ENCODE measurements at places on chromosomes 16 and 17.
A peak's percentile ranks its signal among the peaks of the same experiment; 100 is the strongest.

DNA sequence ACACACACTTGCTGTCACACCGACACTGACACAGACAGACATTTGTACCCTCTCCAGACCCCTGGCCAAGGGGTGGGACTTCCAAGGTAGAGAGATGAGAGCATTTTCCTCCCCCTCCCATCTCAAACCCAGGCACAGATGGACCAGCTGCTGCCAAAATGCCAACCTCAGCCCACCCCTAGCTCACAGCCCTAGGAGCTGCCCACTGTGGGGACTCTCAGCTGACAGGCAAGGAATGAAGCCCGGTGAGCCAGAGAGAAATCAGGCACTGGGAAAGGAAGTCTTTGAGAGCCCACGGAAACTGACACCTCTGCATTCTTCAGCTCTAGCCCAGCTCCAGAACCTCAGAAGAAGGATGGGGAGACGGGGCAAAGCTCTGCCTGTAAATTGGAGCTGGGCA lies 2.8 kb downstream of the ETV4 start:
- no peak for DNase-seq

DNA sequence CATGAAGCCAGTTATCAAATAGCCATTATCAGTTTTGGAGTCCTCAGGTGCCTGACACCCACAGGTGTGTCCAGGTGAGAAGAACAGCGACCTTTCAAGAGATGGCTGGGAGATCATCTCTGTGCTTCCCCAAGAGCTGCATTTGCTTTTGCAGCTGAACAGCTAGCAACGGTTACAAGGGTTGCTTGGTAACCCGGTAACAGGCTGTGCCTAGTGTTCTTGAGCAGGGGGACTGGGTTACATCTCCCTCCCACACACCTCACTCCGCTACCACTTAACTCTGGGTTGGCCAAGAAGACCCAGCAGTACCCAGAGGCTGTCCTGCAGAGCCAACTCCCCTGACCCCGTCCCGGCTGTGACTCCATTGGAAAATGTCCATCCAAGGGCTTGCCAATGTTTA lies 147.0 kb downstream of the SLC39A11 start:
- DNase-seq, result no peak

GRCh38 chr17:32586666-32587065 lies 99.9 kb downstream of the CDK5R1 start:
- DNase-seq, result no peak

GRCh38 chr17:77356690-77357201 lies 216.0 kb downstream of the SEC14L1 start:
- DNase-seq, result no peak

DNA sequence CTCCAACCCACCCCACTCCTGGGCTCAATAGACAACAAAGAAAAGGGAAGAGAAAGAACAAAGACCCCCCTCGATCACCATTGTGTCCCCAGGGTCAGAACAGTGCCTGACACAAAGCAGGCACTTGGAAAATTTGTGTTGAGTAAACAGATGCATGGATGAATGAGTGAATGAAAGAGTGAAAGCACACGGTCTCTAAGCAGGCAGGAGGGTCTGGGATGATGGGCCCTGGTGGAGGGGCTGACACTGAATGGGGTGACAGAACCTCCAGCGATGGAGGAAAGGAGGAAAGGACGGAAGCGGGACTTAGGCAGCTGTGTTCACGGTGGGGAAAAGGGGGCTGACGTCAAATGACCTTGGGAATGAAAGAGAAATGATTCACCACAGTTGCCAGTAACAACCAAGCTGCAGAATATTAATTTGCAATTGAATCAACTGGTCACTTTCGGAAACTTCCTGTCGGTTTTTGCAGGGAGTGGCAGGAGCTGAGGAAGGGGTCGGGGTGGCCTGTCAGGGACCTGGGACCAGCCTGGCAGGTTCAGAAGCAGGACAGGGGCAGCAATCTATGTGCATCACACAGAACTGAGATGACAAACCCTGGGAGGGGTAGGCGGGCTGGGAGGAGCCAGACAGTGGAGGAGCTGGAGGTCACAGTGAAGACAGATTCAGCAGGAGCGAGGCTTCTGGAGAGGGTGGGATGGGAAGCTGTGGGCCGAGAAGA lies 6.7 kb upstream of the GAST start:
- no peak for DNase-seq

- DNase-seq, result peak; percentile 26
Observed at GRCh38 chr17:48456589-48456988, 26.6 kb upstream of the SKAP1 start.

- DNase-seq, result no peak
Observed at GRCh38 chr17:74527081-74527480, 4.2 kb downstream of the CD300LB start.

- no peak for DNase-seq
Observed at GRCh38 chr16:27646806-27647205, 96.9 kb downstream of the KATNIP start.

GRCh38 chr17:19338031-19338990 lies 24.2 kb downstream of the B9D1 start:
- no peak for DNase-seq

- DNase-seq, result no peak
Observed at GRCh38 chr16:87636050-87636684, 33.9 kb downstream of the JPH3 start.

GRCh38 chr16:10402975-10403374 lies 17.1 kb downstream of the ATF7IP2 start:
- no peak for DNase-seq

DNA sequence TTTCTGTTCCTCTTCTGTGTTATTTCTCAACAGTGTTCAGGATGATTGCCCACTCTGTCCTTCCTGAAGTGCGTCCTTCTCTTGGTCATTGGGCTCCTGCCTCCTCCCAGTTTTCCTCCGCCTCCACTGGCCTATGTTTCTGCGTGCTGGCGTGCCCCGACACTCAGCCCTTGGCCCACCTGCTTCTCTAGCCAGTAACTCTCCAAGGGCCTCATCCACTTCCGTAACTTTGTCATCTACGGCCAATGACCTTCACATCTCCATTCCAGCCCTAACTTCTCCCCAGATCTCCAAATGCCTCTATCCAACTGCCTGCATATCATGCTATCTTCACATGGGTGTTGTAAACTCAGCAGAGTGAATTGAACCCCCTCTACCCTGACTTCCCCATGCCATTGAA lies 39.6 kb upstream of the RPL38 start:
- no peak for DNase-seq

DNA sequence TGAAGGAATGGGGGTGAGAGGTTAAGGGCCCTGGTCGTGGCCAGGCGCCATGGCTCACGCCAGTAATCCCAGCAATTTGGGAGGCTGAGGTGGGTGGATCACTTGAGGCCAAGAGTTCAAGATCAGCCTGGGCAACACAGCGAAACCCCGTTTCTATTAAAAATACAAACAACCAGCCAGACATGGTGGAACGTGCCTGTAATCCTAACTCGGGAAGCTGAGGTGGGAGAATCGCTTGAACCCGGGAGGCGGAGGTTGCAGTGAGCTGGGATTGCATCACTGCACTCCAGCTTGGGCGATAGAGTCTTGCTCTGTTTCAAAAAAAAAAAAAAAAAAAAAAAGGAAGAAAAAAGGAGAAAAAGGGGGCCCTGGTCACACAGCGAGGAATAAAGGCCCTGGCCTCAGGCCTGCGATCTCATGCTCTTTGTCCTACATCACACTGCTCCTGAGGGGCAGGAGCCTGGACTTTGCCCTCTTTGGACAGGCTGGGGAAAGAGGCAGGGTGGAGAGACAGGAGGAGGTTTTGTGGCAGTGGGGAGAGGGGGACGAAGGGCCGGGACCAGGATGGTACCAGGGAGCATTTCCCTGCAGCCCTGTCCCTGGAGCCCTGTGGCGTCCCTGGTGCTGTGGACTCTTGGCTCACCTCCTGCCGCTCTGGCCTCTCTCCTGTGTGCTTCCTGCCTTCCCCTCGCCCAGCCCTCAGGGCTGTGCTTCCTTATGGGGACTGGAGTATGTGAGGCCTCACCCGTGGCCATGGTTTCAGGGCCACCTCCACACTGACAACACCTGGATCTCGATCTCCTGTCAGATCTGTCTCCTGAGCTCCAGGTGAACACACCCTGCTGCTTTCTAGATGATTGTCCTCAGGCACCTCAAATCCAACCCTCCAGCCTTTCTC lies 19.7 kb upstream of the SLC25A19 start:
- no peak for DNase-seq

DNA sequence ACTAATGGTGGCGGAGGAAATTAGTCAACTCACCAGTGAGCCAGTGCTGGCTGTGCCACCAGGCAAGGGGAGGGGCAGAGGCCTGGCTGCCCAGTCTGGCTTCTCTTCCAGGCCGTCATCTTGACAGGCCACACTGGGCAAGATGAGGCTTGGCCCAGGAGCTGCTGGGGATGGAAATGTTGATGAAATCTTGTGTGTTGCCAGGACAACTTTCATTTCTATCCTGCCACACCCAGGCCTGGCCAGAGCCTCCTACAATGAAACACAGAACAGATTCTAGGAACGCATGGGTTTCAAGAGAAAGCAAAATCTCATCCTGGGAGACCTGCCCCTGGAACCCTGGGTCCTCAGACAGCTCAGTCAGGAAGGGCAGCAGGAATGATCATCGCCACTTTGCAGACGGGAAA lies 9.3 kb downstream of the HEXIM2 start:
- DNase-seq, result no peak

- DNase-seq, result peak; percentile 55
Observed at GRCh38 chr16:51523400-51523799, 372.3 kb upstream of the SALL1 start.

DNA sequence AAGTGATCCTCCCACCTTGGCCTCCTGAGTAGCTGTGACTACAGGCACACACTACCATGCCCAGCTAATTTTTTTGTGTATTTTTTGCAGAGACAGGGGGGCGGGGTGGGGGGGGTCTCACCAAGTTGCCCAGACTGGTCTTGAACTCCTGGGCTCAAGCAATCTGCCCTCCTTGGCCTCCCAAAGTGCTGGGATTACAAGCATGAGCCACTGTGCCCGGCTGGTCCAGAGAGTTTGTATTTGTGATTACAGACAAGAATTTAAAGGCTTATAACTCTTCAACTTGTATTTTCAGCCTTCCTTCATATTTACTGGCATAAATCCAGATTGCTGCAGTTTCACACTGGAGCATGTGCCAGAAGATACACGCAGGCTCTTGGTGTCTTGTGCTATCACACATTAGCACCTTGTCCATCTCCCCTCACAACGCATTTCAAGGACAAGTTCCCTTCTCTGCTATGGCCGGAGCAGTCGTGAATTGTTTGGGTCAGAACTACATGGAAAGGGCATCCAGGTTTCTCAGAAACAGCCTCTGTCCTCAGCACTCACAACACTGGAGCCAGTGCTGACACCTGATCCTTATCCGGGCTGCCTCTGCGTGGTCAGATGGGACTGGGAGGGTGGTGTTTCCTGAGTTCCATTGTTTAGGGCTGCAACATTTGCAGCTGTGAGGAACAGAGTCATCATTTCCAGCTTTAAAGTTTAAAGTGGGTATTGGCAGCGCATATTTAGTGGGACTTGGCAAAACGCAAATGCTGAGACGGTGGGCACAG lies 28.1 kb downstream of the WSCD1 start:
- DNase-seq, result no peak

DNA sequence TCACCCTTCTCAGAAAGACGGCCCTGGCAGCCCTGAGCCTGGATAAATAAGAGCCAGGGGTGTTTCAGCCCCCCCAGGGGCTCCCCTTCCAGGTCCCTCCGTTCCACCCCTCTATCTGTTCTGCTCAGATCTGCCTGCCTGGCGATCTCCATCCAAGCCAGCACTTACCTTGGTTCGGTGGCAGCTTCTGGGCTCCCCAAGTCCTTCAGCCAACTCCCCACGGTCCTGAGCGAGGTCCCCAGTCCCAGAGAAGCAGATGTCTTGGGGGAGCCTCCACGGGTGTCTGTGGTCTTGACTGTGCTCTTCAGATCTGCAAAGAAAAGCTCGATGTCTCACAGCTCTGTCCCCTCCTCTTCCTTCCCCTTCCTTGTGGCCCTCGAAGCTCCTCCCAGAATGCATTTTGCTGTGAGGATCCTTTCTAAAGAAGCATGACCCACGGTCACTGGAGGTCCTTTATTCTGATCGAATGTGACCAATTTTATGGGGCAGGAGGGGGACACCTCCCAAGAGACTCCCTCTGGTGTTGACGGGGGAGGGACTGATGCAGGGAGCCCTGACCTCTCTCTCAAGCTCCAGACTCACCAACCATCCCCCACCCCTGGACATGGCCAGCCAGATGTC lies at the start of gene PIK3R6:
Gene PIK3R6, minus strand, starts transcription at position 314 of the 621 bp plus-strand sequence. CDS start 17,880 bp downstream, outside the sequence.
- no peak for DNase-seq

DNA sequence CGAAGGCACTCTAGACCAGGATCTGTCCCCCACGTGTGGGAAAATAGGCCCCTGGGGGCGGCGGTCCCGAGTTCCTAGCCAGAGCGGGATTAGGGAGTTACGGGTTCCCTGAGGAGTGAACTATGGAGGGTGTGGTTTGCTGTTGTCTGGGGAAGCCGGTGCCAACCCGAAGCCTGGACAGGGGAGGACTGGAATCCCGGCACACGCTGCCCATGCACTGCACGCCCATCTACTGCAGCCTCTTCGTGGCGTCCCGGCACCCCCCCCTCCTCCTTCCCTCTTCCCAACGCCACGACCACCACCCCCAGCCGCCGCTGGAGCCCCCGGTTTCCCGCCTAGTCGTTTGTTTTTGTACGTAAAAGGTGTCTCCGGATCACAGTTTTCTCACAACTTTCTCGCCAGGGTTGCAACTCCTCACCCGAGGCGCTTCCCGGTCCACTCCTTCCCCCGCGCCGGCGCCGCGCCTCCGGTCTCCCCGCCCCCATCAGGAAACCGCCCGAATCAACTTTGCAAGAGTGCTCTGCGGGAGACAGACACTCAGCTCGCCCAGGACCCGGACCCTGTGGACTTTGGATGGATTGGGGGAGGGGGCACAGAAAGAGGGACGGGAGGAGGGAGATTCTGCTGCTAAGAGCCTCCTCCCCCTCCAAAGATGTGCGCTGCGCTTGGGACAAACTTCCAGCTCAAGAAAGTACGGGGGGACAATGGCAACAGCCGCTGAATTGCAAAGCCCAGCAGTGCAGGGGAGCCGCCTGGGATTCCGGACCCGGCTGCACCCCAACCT lies 1.4 kb upstream of the LHX1 start:
- no peak for DNase-seq

DNA sequence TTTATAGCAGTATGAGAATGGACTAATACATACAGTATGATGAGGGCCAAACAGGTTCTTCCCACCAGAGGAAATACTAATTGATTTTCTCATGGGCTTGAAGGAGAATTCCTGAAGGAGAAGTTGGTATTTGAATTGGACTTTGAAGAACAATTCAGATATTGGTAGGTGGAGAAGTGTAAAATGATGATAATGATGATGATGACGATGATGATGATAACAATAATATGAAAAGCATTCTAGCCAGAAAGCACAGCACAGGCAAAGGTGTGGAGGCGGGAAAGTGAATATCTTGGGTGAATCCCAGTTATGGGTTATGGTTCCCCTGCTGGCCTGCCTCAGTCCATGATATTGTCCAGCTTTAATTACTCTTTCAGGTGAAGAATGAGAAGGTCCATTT lies 562.4 kb upstream of the SALL1 start:
- no peak for DNase-seq

- no peak for DNase-seq
Observed at GRCh38 chr16:54175552-54176375, 110.8 kb downstream of the IRX3 start.

GRCh38 chr16:49335828-49336227 lies 37.8 kb upstream of the C16orf78 start:
- DNase-seq, result no peak

GRCh38 chr17:19716108-19717030 lies at the start of gene SLC47A2:
Gene SLC47A2, minus strand, starts transcription at chr17:19716584. Its CDS starts 29 bp downstream, at chr17:19716555.
- no peak for DNase-seq

- no peak for DNase-seq
Observed at GRCh38 chr17:34499576-34499975, 79.8 kb upstream of the TMEM132E start.
